CD8-positive, alpha-beta memory T cell (primary cell): ENCODE measurements at places on chromosomes 5 and 9.

- no peaks in the 10 kb centered on the region for H3K36me3 ChIP-seq
- H3K4me3 ChIP-seq = no peak overlapping the region
- no peak overlapping the region for H3K27ac ChIP-seq
- no peak for DNase-seq
- no peaks in the 10 kb centered on the region for H3K4me1 ChIP-seq
These were observed 99.9 kb upstream of the ZNF618 start for GRCh38 chr9:113776194-113776593.

- no peaks in the 10 kb centered on the region for H3K4me1 ChIP-seq
- no peak overlapping the region for H3K27ac ChIP-seq
- H3K27me3 ChIP-seq = no peaks in the 10 kb centered on the region
- H3K36me3 ChIP-seq = no peaks in the 10 kb centered on the region
- no peak overlapping the region for H3K4me3 ChIP-seq
These were observed 214.9 kb upstream of the DAP start for GRCh38 chr5:10975945-10976344.

DNA sequence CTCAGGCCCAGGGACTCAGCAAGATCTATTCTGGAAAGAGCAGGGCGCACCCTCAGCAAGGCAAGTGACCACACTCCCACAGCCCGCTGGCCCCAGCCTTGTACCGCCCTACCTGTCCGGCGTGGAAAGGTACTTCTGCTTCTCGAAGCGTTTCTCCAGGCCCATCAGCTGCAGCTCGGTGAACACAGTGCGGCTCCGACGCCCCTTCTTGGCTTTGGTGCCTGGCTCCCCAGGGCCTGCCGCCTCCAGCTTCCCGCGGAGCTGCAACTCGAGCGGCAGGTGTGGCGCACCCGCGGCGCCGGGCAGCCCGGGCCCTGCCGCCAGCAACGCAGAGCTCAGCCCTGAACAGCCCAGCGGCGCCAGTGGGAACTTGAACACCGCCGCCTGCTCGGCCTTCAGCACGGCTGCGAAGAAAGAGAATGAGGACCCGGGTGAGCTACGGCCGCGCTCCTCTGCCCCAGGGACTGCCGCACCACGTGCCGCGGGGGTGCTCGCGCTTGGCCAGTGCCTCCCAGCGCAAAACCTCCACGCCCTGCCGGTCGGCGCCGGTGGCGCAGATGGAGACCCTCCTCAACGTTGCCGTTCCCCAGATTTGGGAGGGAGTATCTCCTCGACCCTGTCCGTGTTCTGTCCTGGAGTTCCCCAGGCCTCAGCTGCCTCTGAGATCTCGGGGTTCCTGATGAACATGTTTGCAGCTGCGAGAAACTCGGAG is 2.2 kb downstream of the BARX1 start:
- peaks cover 66% of the 10 kb centered on the region for H3K27me3 ChIP-seq
- H3K4me3 ChIP-seq = no peak overlapping the region
- no peak for DNase-seq
- no peaks in the 10 kb centered on the region for H3K36me3 ChIP-seq
- no peak overlapping the region for H3K27ac ChIP-seq
- H3K4me1 ChIP-seq = peaks cover 28% of the 10 kb centered on the region

GRCh38 chr5:156927545-156927944 is 35.5 kb downstream of the TIMD4 start:
- DNase-seq = no peak
- H3K4me1 ChIP-seq = peaks cover 51% of the 10 kb centered on the region
- H3K4me3 ChIP-seq = no peak overlapping the region
- H3K36me3 ChIP-seq = no peaks in the 10 kb centered on the region

DNA sequence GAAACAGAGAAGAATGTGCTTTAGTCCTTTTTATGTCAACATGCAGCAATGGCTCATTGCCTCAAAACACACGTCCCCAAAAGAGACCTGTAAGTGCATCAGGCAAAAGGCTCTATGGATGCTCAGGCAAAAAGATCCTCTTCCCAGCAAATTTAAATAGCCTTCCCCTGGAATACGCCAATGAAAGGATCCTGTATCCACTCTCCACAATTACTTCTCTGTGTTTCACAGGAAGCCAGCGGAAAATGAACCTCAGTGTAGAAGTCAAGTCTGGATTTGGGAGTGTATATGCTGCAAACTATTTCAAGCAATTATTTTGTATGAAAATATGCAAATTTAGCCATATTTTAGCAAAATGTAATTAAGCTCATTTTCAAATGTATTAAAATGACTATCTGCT is 217.9 kb downstream of the EPB41L4A start:
- no peak overlapping the region for H3K27ac ChIP-seq
- no peaks in the 10 kb centered on the region for H3K27me3 ChIP-seq
- DNase-seq = no peak
- no peak overlapping the region for H3K4me3 ChIP-seq
- H3K4me1 ChIP-seq = no peaks in the 10 kb centered on the region
